ENCODE measurements at places on chromosomes 2 and 18. TPM values are rescaled to one million over a fixed set of nuclear protein-coding genes. Genes with fewer than 3 reads are reported as not detected.

- H3K36me3 ChIP-seq, result no peaks in the 10 kb centered on the region
- H3K27ac ChIP-seq, result no peak overlapping the region
- no peaks in the 10 kb centered on the region for H3K27me3 ChIP-seq
- H3K4me3 ChIP-seq, result no peak overlapping the region
- H3K4me1 ChIP-seq, result peaks cover 27% of the 10 kb centered on the region
Observed at GRCh38 chr18:52679354-52679753, 339.4 kb downstream of the DCC start.

BMP10 gene
- total RNA-seq, result not detected

GRCh38 chr18:57054891-57055290 is 92.0 kb upstream of the BOD1L2 start:
- DNase-seq, result no peak
- no peak overlapping the region for H3K27ac ChIP-seq
- no peaks in the 10 kb centered on the region for H3K4me1 ChIP-seq
- H3K36me3 ChIP-seq, result no peaks in the 10 kb centered on the region

RAB6C gene
- total RNA-seq, result not detected

ANKRD29 gene
- total RNA-seq, result 2.6 TPM

HRH4 gene
- total RNA-seq, result not detected

- H3K27ac ChIP-seq, result no peak overlapping the region
- no peaks in the 10 kb centered on the region for H3K4me1 ChIP-seq
- DNase-seq, result no peak
- no peak overlapping the region for H3K4me3 ChIP-seq
- no peaks in the 10 kb centered on the region for H3K27me3 ChIP-seq
Observed at GRCh38 chr2:238149841-238150572, 8.8 kb upstream of the ERFE start.

IMP4 gene
- total RNA-seq, result 74.0 TPM

SERPINB11 gene
- total RNA-seq, result not detected

DNA sequence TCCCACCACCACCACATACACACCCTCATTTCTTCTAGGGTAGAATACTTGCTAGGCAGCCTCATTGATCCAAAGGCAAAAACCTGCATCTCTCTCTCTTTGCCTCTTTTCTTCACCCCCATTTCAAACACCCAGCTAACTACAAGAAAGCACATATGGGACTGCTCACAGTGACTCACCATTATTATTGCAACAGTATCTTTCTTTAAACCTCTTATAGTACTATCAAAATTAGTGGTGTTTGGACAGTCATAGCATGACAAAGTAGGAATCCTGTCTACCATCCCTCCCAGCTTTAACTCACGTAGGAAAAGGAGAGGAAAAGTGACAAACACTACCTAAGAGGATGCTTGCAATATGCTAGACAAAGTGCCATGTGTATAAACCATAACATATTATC is 422.5 kb upstream of the CRIM1 start:
- no peak overlapping the region for H3K27ac ChIP-seq
- H3K4me3 ChIP-seq, result no peak overlapping the region
- no peak for DNase-seq
- no peaks in the 10 kb centered on the region for H3K4me1 ChIP-seq
- no peaks in the 10 kb centered on the region for H3K36me3 ChIP-seq
- H3K27me3 ChIP-seq, result peaks cover 2% of the 10 kb centered on the region

DNA sequence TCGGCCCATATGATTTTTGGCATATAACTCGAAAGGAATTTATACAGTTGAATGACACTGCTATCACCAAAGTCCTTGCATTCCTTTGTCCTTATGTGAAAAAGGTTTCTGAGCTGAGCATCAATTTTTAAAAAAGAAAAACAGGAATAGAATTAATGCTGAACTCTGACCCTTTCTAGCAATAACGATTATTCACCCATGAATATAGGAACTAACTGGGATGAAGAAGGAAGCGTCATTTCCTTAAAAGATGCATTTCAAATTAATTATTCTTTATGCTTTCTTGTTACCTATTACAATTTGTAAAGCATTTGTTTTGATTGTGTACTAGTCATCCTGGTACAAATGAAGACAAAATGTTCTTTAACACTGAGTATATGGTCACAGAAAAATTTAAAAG is 19.3 kb downstream of the TMEM247 start:
- H3K27me3 ChIP-seq, result no peaks in the 10 kb centered on the region
- H3K4me1 ChIP-seq, result peaks cover 6% of the 10 kb centered on the region
- H3K36me3 ChIP-seq, result no peaks in the 10 kb centered on the region
- H3K27ac ChIP-seq, result no peak overlapping the region
- DNase-seq, result no peak

- no peaks in the 10 kb centered on the region for H3K36me3 ChIP-seq
- no peaks in the 10 kb centered on the region for H3K4me1 ChIP-seq
- no peak for DNase-seq
- H3K4me3 ChIP-seq, result no peak overlapping the region
- no peaks in the 10 kb centered on the region for H3K27me3 ChIP-seq
Observed at GRCh38 chr2:221380686-221381085, 191.4 kb downstream of the EPHA4 start.

RAB31 gene
- total RNA-seq, result 30.5 TPM

- H3K4me1 ChIP-seq, result no peaks in the 10 kb centered on the region
- H3K36me3 ChIP-seq, result no peaks in the 10 kb centered on the region
- DNase-seq, result no peak
- H3K27me3 ChIP-seq, result no peaks in the 10 kb centered on the region
Observed at GRCh38 chr2:59575191-59575590, 978.3 kb downstream of the BCL11A start.

OR6B3 gene
- total RNA-seq, result not detected

SRD5A2 gene
- not detected for total RNA-seq

GRCh38 chr2:178882666-178883440 is 75.6 kb upstream of the TTN start:
- no peak overlapping the region for H3K4me3 ChIP-seq
- peak; percentile 95 for DNase-seq
- H3K4me1 ChIP-seq, result peaks cover 23% of the 10 kb centered on the region
- peak overlapping the region; percentile 46 for H3K27ac ChIP-seq
- H3K27me3 ChIP-seq, result no peaks in the 10 kb centered on the region
- H3K36me3 ChIP-seq, result no peaks in the 10 kb centered on the region

ERFE gene
- total RNA-seq, result 1.2 TPM

- no peaks in the 10 kb centered on the region for H3K36me3 ChIP-seq
- no peak overlapping the region for H3K27ac ChIP-seq
- H3K27me3 ChIP-seq, result no peaks in the 10 kb centered on the region
- no peak overlapping the region for H3K4me3 ChIP-seq
- no peak for DNase-seq
- no peaks in the 10 kb centered on the region for H3K4me1 ChIP-seq
Observed at GRCh38 chr18:23703987-23704384, 14.7 kb downstream of the LAMA3 start.

DNA sequence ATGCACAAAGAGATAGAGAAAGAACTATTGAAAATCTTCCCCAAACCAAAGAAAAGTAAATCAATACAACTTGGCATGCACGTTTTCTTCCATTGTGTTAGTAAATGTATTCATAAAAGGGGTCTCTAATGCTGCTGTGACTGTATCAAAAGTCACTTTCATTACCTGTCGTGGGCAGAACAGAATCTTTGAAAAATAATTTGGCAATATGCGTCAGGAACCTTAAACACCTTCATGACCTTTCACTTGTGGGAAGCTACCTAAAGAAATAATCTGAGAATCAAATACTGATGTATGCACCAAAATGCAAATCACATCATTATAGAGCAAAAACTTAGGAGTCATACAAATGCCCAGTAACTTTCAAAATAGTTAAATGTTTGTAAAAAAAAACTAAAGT is 105.3 kb downstream of the ARL4C start:
- DNase-seq, result no peak
- no peaks in the 10 kb centered on the region for H3K4me1 ChIP-seq
- H3K27ac ChIP-seq, result no peak overlapping the region
- H3K27me3 ChIP-seq, result peaks cover 7% of the 10 kb centered on the region
- H3K36me3 ChIP-seq, result no peaks in the 10 kb centered on the region

DNA sequence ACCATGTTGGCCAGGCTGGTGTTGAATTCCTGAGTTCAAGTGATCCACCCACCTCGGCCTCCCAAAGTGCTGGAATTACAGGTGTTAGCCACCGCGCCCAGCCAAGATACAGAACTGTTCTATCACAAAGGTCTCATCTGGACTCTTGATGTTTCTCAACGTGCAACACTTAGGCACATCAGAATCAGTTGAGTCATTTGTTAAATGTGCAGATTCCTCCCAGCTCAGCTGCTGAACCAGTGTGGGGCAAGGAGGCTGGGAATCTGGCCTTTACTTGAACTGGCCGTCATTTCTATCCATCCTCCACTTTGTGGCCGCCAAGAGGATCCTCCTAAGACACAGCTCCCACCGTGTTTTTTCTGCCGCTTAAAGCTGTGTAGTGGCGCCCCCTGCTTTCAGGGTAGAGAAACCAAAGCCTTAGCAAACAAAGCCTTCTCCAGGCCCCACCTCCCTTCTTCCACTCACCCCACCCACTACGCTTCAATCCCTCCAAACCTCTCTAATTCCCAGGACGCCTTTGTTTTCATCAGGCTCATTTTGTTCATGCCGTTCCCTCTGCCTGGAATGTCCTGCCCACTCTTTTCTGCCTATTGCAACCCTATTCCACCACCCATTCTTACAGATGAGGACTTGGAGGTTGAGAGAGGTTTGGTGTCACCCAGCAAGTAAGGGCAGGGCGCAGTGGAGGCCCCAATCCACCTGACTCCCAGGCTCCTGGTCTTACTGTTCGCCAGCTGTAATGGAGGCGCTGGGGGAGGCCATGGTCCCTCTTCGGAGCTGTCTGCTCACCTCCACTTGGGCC is 776 bp upstream of the SPEG start:
- DNase-seq, result no peak
- H3K27me3 ChIP-seq, result peaks cover 21% of the 10 kb centered on the region
- no peaks in the 10 kb centered on the region for H3K36me3 ChIP-seq
- H3K27ac ChIP-seq, result no peak overlapping the region
- no peaks in the 10 kb centered on the region for H3K4me1 ChIP-seq
- no peak overlapping the region for H3K4me3 ChIP-seq

GRCh38 chr18:40866013-40866645 is 1088.9 kb upstream of the PIK3C3 start:
- no peaks in the 10 kb centered on the region for H3K36me3 ChIP-seq
- H3K4me1 ChIP-seq, result peaks cover 2% of the 10 kb centered on the region
- DNase-seq, result no peak
- no peak overlapping the region for H3K4me3 ChIP-seq
- H3K27me3 ChIP-seq, result no peaks in the 10 kb centered on the region
- no peak overlapping the region for H3K27ac ChIP-seq

GALR1 gene
- total RNA-seq, result not detected

AQP12A gene
- total RNA-seq, result not detected

GRCh38 chr2:233832869-233833311 is 21.4 kb downstream of the HJURP start:
- DNase-seq, result peak; percentile 30
- peaks cover 13% of the 10 kb centered on the region for H3K36me3 ChIP-seq
- no peak overlapping the region for H3K4me3 ChIP-seq
- H3K4me1 ChIP-seq, result no peaks in the 10 kb centered on the region

CD8B2 gene
- not detected for total RNA-seq

CPO gene
- total RNA-seq, result not detected

DNA sequence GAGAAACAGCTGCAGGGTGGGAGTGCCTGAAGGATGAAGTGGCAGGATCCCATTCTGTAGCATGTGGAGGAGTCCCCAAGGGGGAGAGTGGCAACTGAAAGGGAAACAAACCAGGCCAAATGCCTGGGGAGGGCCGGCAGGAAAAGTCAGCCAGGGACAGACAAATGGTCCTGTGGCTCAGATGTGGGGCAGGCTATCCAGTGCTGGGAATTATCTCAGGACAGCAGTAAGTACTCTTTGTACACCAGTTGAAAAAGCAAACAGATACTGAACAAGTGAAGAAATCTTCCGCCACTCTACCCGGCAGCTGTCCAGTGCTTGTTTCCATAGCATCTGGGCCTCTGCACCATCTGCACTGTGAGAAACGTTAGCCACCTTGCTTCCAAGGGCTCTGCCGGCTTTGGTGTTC is 408.9 kb downstream of the LRATD1 start:
- H3K36me3 ChIP-seq, result no peaks in the 10 kb centered on the region
- no peak for DNase-seq
- no peak overlapping the region for H3K27ac ChIP-seq

GRCh38 chr2:96684883-96685576 is 42.5 kb downstream of the FER1L5 start:
- H3K27ac ChIP-seq, result no peak overlapping the region
- peak; percentile 29 for DNase-seq
- peaks cover 12% of the 10 kb centered on the region for H3K27me3 ChIP-seq

DNA sequence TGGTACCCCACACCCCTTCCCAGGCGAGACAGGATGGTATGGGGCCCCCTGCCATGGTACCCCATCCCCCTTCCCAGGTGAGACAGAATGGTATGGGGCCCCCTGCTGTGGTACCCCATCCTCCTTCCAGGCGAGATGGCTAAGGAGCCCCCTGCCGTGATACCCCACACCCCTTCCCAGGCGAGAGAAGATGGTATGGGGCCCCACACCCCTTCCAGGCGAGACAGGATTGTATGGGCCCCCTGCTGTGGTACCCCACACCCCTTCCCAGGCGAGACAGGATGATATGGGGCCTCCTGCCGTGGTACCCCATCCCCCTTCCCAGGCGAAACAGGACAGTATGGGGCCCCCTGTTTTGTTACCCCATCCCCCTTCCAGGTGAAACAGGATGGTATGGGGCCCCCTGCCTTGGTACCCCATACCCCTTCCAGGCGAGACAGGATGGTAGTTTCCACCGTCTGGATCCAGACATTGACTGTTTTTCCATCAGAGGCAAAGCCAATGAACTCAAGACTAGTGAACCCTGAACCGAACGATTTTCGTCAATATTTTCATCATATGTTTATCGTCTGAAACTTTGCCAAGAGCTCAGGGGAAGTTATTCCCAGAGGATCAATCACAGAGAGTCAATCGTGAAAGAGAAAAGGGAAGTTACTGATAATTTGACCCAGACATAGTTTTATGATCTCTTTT is 75.0 kb downstream of the MYCN start:
- no peaks in the 10 kb centered on the region for H3K27me3 ChIP-seq
- H3K27ac ChIP-seq, result no peak overlapping the region
- H3K4me3 ChIP-seq, result no peak overlapping the region
- H3K36me3 ChIP-seq, result no peaks in the 10 kb centered on the region

- peak overlapping the region; percentile 67 for H3K27ac ChIP-seq
- H3K27me3 ChIP-seq, result no peaks in the 10 kb centered on the region
- H3K36me3 ChIP-seq, result no peaks in the 10 kb centered on the region
- peak overlapping the region; percentile 29 for H3K4me3 ChIP-seq
- peak; percentile 83 for DNase-seq
- H3K4me1 ChIP-seq, result peaks cover 35% of the 10 kb centered on the region
Observed at GRCh38 chr2:200383380-200384110, 77.1 kb downstream of the SPATS2L start.

IL36B gene
- not detected for total RNA-seq

ANKAR gene
- 4.3 TPM for total RNA-seq

DES gene
- not detected for total RNA-seq

DNA sequence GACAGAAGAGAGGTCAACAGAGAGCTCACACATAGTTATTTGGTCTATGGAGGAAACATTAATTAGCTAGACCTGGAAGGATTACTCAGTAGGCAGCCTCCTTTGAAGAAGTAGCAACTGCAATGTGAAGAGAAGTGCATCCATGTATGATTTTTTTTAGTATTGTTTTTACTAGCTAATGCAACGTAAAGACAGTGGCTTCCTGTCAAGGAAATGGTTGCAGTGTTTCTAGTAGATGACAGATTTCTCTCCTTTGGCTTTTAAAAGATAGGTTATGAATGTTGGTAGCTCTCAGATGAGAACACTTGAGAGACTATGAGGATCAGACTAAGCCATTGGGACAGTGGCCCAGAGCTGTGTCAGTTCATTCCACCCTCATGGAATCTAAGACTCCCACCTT is 175.8 kb downstream of the AGPS start:
- H3K27ac ChIP-seq, result no peak overlapping the region
- no peaks in the 10 kb centered on the region for H3K36me3 ChIP-seq
- no peak for DNase-seq
- no peaks in the 10 kb centered on the region for H3K4me1 ChIP-seq

GREB1L gene
- total RNA-seq, result 0.76 TPM

KCNE4 gene
- total RNA-seq, result not detected
